Activated T-helper 1 cell treated with anti-CD3 and anti-CD28 coated beads, Interleukin-2, amount 50 U/mL, for 16 hours (primary cell): ENCODE measurements at places on chromosomes 7 and 10.

DNA sequence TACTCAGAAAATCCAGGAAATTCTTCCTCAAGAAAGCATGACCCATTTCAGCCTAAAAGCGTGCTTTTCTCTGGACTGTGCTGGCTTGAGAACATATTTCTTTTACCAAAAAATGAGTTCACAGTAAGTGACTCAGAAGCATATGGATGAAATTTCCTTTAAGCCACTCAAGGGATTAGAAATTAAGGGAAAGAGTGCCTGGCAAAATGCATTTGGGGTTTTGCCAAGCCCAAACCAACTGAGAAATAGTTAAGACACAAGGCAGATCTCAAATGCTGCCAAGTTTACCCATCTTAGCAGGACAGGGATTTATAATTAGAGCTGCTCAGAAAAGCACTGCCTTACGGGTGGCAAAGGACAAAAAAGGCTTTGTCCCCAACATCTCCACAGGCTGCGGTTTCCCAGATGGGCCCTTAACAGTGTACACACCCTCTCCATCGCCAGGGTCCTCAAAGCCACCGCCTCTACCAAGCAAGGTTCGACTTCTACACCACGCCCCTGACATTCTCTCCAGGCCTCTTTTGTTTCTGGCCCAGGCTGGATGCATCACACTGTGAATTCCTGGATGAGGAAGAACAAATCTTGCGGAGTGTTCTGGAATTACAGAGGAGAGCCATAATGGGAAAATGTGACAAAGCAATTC, 30.1 kb upstream of the CDHR3 start:
- no peak for DNase-seq

GRCh38 chr7:105353752-105354328, 34.9 kb downstream of the SRPK2 start:
- DNase-seq, result no peak

DNA sequence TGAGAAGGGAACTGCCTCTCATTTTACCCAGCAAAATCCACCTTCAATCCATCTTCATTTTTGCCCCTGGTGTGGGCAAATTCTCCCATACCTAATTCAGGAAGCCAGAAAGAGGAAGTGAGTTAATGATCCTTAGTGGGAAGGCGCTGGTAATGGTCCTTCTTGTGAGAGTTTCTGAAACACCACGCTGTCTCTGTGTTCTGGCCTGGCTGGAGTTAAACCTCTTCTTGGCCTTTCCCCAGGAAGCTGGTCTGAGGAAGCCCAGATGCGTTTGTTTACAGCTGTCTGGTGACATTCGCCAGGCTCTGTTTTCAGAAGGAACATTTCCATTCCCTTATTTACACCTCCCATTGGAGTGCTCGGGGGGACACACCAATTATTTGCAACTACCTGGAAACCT, 24.3 kb downstream of the HTRA1 start:
- no peak for DNase-seq

GRCh38 chr7:106062521-106062931, 49.6 kb downstream of the SYPL1 start:
- DNase-seq, result no peak

DNA sequence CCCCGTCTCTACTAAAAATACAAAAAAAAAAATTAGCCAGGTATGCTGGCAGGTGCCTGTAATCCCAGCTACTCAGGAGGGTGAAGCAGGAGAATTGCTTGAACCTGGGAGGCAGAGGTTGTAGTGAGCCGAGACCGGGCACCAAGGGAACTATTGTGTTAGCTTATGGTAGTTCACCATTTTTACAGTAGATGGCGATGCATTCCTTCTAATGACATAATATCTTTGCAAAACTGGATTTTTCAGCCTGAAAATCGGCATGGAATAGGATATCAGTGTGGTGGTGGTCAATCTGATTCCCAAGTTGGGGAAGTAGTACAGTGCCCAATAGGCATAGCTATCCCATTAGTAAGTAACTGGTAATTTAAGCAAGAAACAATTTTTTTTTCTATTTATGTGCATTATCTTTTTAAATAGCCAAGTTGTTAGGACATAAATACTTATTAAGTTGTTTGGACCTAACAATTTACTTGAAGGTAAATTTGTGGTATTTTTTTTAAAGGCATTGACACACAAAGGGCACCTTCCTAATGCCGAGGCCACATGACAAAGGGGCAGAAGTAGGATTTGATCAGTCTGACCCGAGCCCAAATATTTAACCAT, 17.6 kb upstream of the IMPDH1 start:
- no peak for DNase-seq

- DNase-seq, result no peak
Observed at GRCh38 chr10:123561141-123561440, 105.1 kb upstream of the GPR26 start.

DNA sequence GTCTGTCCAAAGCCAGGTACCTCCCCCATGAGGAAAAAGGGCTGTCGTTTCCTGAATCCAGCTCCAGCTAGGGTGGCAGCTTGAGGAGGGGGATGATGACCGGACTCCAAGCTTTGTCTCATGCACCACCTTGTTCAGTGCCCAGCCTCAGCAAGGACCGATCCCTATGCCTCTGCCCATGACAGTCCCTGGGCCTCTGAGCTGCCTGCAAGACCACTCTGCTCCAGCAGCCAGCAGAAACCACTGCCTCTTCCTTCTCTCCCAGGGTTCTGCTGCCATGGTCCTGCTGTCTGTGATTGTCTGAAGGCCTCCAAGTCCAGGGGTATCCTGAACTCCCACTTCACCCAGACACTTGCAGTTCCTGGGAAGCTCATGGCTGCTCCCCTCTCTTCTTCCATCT, 21.3 kb upstream of the GDF10 start:
- no peak for DNase-seq

- DNase-seq, result no peak
Observed at GRCh38 chr10:121813211-121813815, 114.5 kb downstream of the ATE1 start.

- DNase-seq, result no peak
Observed at GRCh38 chr7:73844131-73844547, 1.8 kb upstream of the METTL27 start.

DNA sequence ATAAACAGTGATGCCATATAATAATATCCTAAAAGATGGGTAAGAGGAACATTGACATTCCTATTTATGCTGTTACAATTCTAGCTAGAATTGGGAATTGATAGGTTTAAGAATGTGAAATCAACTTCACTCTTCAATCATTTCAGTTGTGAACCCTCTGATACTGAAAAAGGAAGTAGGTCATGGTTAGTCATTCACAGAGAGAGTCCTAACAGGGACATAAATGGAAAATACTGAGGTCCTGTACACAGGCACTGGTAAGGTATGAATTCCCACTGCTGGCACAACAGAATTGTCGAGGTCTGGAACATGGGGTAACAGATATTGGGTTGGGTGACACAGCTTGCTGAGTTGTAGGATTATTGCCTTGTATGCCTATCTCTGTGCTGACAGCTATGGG, 289.4 kb upstream of the LRRN3 start:
- DNase-seq, result no peak

GRCh38 chr7:140263277-140263676, 86.5 kb upstream of the KDM7A start:
- DNase-seq, result no peak

- no peak for DNase-seq
Observed at GRCh38 chr10:11095374-11095801, 77.7 kb downstream of the CELF2 start.

DNA sequence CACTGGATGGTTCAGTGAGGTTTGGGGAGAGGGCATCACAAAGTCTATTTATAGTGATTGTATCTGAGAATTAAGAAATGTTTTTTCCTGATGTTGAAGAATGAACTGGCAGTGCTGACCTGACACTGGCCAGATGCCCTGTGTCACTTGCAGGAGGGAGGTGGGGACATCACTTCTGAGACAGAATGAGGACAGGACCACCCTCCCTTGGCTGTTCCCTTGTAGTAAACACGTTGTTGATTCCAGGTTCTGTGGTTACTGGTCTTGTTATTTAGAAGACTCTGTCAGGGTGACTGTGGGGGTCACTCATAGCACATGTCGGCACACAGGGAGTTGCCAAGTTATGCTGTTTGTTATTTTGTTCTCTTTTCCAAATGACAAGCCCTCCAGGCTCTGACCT, 126.4 kb downstream of the ADCY1 start:
- no peak for DNase-seq

- no peak for DNase-seq
Observed at GRCh38 chr10:79923145-79923544, 25.8 kb downstream of the SFTPD start.

- DNase-seq, result no peak
Observed at GRCh38 chr7:122364761-122365280, 60.3 kb upstream of the FEZF1 start.

DNA sequence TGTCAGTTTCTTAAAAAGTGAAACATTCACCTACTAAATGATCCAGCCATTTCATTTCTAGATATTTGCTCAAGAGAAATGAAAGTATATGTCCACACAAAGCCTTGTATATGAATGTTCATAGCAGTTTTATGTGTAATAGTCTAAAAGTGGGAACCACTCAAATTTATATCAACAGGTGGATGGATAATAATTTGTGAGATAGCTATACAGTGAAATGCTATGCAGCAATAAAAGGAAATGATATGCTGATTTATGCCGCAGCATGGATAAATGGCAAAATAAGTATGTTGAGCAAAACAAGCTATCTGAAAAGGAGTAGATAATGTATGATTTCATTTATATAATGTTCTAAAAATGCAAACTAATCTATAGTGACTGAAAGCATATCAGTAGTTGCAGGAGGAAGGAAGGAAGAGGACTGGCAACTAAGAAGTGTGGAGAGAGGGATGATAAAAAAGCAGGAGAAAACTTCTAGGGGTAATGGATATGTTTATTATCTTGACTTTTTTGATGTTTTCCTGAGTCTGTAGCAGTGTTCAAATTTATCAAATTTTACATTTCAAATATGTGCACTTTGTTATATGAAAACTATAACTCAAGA, 80.6 kb downstream of the ABCB5 start:
- no peak for DNase-seq

GRCh38 chr10:46228563-46229071, 58.2 kb upstream of the ANTXRL start:
- DNase-seq, result peak; percentile 23

- DNase-seq, result no peak
Observed at GRCh38 chr7:124761164-124761715, 4.4 kb downstream of the GPR37 start.

- no peak for DNase-seq
Observed at GRCh38 chr7:97772045-97772901, 40.4 kb downstream of the TAC1 start.

DNA sequence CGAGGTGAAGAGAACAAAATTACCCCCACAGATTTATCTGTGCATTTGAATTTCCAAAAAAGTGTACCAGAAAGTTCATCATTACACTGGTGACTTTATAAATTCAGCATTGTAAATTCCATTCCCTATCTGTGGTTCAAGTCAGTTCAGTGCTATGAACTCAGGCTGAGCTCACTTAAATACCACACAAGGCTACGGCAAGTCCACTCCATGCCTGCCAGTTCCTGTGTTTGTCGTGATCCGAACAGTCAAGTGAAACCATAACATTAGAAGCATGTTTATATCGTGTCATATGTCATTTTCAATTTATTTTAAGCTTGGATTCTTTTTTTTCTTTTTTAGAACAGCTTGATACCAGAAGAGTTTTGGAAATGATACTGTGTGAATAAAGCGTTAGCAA, 14.8 kb downstream of the MBL2 start:
- DNase-seq, result no peak

DNA sequence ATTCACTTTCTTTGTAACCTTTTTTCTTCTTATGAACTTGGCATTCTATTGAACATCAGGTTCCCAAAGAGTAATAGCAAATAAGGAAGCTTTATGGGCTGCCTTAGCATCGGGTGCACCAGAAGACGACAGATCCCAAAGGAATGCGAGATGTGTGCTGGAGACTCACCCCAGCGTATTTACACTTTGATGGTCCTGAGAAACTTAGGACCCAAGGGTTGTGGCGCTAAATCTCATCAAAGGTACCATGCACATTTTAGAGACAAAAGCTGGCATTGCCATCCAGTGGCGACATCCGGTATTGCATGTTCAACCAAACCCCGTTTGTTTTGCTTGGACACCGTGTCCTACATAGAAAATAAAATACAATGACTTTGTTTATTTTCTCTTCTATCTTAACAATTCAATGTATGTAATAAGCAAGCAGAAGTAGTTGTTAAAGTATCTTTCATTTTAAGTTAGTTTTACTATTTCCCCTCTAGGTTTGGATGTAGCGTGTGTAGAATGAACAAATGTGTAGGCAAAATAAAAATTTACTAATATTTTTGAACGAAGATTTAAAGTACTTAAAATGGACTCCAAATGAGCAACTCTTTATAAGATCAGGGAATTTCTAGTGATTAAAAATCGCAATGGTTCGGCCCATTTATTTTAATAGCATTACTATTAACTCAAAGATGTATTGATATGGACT, 1154.8 kb downstream of the GATA3 start:
- peak; percentile 53 for DNase-seq

GRCh38 chr7:110507832-110508231, 583.1 kb upstream of the LRRN3 start:
- DNase-seq, result no peak

- DNase-seq, result no peak
Observed at GRCh38 chr10:22615819-22616499, 98.4 kb downstream of the PIP4K2A start.

DNA sequence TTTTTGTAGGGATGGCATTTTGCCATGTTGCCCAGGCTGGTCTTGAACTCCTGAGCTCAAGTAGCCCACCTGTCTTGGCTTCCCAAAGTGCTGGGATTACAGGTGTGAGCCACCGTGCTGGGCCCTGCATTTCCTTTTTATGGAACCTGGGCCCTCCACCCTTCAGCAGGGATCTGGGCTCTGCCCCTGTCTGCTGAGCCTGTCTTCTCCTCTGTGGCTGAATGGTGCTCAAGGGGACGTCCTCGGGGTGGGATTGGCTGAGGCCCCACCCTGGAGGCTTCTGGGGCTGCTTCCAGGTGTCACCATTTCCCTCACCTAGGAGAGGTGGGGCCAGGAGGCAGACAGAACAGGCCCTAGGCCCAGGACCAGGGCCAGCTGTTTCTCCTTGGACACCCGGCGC, 18.4 kb downstream of the FAM241B start:
- DNase-seq, result no peak

- DNase-seq, result no peak
Observed at GRCh38 chr7:101099969-101100781, 14.9 kb downstream of the TRIM56 start.

- DNase-seq, result no peak
Observed at GRCh38 chr10:35743851-35744250, 101.8 kb upstream of the FZD8 start.

GRCh38 chr7:16365177-16365576, 56.2 kb downstream of the CRPPA start:
- no peak for DNase-seq

- no peak for DNase-seq
Observed at GRCh38 chr7:40612298-40612697, 477.5 kb downstream of the SUGCT start.
